ENCODE measurements at places on chromosomes 16 and 17. TPM values are rescaled to one million over a fixed set of nuclear protein-coding genes. Genes with fewer than 3 reads are reported as not detected.

The KRT9 gene
- not detected for total RNA-seq

The KCNJ18 gene
- total RNA-seq = not detected

GRCh38 chr17:33447090-33447489 is 154.0 kb upstream of the ASIC2 start:
- no peak overlapping the region for H3K27ac ChIP-seq
- no peaks in the 10 kb centered on the region for H3K27me3 ChIP-seq
- H3K4me1 ChIP-seq = no peaks in the 10 kb centered on the region
- DNase-seq = no peak
- no peak overlapping the region for H3K4me3 ChIP-seq
- no peaks in the 10 kb centered on the region for H3K36me3 ChIP-seq

The UTS2R gene
- total RNA-seq = not detected

DNA sequence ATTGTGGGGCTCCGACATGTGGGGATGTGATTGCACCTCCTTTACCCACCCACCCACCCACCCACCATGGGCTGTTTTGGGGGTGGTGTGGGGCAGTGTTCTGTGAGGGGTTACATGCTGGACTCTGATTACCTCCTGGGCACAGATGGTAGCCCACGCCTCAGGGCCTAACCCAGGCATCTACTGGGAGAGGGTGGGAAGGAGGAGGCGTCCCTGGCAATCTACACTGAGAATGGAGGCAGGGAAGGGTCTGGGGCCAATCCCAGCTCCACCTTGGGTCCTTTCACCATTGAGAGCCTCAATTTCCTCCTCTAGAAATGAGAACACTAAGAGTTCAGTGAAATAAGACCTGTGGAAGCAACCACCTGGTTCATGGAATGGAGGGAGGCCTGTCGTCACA is 11.7 kb upstream of the DOK4 start:
- no peaks in the 10 kb centered on the region for H3K4me1 ChIP-seq
- H3K36me3 ChIP-seq = no peaks in the 10 kb centered on the region
- H3K27ac ChIP-seq = no peak overlapping the region
- H3K27me3 ChIP-seq = peaks cover 14% of the 10 kb centered on the region
- DNase-seq = no peak
- no peak overlapping the region for H3K4me3 ChIP-seq

The AOC2 gene
- 0.33 TPM for total RNA-seq

DNA sequence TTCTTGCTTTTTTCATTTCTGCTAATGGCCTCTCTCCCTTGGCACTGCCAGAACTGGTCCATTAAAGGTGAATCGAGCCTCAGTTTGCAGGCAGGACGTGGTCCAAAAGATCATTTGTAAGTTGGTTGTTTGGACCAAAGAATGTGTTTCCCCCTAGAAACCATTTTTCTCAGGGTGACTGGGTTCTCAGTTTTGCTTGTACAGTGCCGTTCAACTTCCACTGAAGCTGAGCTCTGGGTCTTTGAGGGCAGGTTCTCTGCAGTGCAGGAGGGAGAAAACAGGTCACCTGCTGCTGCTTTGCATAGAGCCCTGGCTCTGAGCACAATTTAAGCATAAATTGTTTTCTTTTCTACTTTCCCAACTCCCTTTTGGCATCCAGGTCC is 9.0 kb upstream of the AMZ2 start:
- DNase-seq = no peak
- peaks cover 2% of the 10 kb centered on the region for H3K4me1 ChIP-seq
- H3K27me3 ChIP-seq = no peaks in the 10 kb centered on the region
- no peak overlapping the region for H3K4me3 ChIP-seq
- no peaks in the 10 kb centered on the region for H3K36me3 ChIP-seq
- no peak overlapping the region for H3K27ac ChIP-seq

DNA sequence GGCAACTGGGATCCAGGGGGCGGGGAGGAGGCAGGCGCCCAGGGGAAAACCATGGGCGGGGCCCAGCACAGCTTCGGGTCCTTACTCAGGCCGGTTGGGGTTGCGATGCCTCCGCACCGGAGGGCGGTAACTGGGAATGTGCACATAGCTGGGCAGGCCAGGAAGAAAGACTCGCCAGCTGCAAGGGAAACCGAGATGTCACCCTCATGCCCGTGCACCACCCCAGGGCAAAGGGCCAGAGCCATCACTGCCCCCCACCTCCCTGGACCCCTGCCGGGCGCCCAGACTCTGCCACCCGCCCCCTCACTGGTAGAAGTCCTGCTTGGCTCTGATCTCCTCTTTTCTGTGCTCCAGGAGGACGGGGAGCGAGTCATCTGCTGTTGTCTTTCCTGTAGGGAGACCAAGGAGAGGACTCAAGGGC is 6.7 kb downstream of the ALOX12B start:
- peaks cover 2% of the 10 kb centered on the region for H3K4me1 ChIP-seq
- no peak overlapping the region for H3K27ac ChIP-seq
- DNase-seq = no peak
- H3K36me3 ChIP-seq = no peaks in the 10 kb centered on the region
- no peak overlapping the region for H3K4me3 ChIP-seq

The TBC1D3 gene
- not detected for total RNA-seq

DNA sequence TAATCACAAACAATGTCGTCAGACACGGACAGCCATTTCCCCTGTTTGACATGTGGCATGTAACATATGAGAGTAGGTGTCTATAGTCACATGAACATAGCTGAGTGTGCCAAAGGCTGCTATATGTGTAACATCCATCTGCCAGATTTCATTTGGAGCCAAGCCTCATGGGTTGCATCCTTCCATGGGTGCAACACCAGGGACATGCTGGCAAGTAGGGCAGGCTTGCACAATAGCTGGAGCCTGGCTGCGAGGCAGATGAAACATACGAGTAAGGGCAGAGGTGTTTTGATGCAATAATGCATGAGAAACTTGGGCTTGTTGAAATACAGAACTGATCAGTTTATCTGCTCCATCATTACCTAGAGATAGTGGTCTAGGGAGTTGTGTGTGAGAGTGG is 9.0 kb upstream of the ZNF689 start:
- no peaks in the 10 kb centered on the region for H3K4me1 ChIP-seq
- no peak overlapping the region for H3K4me3 ChIP-seq
- H3K27me3 ChIP-seq = peaks cover 12% of the 10 kb centered on the region
- no peaks in the 10 kb centered on the region for H3K36me3 ChIP-seq

The LDHD gene
- total RNA-seq = 4.5 TPM

The MT1A gene
- 5.3 TPM for total RNA-seq

DNA sequence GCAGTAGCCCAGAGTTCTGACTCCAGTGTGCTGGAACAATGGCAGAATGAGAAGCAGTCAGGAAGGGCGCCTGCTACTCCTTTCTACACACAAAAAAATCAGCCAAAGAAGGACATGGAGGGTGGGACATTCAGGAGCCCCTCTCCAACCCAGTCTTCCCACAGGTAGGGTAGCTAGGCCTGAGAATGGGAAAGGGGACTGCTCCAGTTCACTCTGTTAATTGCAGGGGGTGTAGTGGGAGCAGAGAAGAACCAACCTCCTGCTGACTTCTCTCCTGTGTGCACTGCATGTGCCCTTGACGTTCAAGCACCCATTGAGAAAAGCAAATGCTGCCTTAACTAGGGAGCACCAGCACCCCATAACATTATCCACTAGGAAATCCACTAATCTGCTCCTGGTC is 119.1 kb upstream of the IRX6 start:
- no peak overlapping the region for H3K4me3 ChIP-seq
- DNase-seq = no peak
- no peaks in the 10 kb centered on the region for H3K4me1 ChIP-seq
- no peak overlapping the region for H3K27ac ChIP-seq
- no peaks in the 10 kb centered on the region for H3K27me3 ChIP-seq
- no peaks in the 10 kb centered on the region for H3K36me3 ChIP-seq

The RHBDL3 gene
- 0.17 TPM for total RNA-seq

The ADAD2 gene
- total RNA-seq = not detected

The GNAO1 gene
- 0.26 TPM for total RNA-seq

DNA sequence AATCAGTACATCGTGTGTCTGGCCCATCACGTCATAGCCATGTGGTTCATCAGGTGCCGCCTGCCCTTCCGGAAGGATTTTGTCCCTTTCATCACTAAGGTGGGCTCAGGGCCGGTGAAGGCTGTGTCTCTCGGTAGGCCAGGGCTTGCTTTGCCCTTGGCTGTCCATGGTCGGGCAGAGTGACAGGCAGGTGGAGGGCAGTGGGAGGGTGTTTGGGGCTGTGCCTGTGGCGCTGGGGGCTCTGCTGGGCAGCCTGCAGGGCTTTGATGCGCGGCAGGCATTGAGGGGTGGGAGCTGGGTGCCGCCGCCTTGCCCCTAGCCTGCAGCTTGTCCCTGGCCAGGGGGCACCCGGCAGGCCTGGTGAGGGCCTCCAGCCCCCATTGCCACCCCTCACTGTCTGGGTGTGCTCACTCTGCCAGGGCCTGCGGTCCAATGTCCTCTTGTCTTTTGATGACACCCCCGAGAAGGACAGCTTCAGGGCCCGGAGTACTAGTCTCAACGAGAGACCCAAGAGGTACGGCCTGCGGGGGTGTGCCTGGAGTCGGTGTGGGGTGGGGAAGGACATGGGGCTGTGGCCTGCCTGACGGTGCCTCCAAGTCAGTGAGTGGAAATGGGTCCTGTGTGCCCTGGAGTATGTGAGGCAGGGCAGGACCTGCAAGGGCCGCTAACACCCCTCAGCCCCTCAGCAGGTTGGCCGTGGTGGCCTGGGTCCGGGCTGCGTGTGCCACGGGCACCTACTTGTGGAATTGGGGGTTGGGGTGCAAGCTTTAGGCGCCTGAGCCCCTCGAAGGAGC is 28.5 kb downstream of the TSC2 start:
- H3K36me3 ChIP-seq = peaks cover 41% of the 10 kb centered on the region
- no peaks in the 10 kb centered on the region for H3K4me1 ChIP-seq
- H3K4me3 ChIP-seq = no peak overlapping the region
- no peak overlapping the region for H3K27ac ChIP-seq

The TOM1L2 gene
- total RNA-seq = 33.9 TPM

DNA sequence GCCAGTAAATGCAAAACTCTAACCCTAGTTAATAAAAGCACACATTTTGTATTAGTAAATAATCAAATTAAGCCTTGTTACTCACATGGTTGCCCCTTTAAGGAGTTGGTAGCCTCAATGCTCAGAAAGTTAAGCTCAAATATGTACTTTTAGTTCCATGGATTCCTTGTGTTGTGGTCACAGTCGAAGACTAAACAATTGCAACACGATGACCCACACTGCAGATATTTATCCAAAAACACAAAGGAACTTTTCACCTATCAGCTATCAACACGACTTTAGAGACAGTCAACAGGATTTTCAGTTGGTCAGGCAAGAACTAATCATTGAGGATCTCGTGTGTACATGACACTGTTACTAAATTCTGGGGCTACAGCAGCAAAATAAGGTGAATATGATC is 47.4 kb upstream of the NUDT7 start:
- no peaks in the 10 kb centered on the region for H3K36me3 ChIP-seq
- no peak overlapping the region for H3K27ac ChIP-seq
- peaks cover 2% of the 10 kb centered on the region for H3K4me1 ChIP-seq
- H3K4me3 ChIP-seq = no peak overlapping the region
- no peaks in the 10 kb centered on the region for H3K27me3 ChIP-seq

The PRSS21 gene
- 0.17 TPM for total RNA-seq

The CDC42EP4 gene
- 31.3 TPM for total RNA-seq

- no peak overlapping the region for H3K27ac ChIP-seq
- DNase-seq = peak; percentile 11
- H3K4me3 ChIP-seq = no peak overlapping the region
- H3K4me1 ChIP-seq = no peaks in the 10 kb centered on the region
Observed at GRCh38 chr17:26809033-26809432, 484.9 kb upstream of the WSB1 start.

The PVALEF gene
- total RNA-seq = not detected

GRCh38 chr17:37106049-37106448 is 157.3 kb downstream of the AATF start:
- H3K27ac ChIP-seq = no peak overlapping the region
- peaks cover 6% of the 10 kb centered on the region for H3K36me3 ChIP-seq
- DNase-seq = no peak
- no peaks in the 10 kb centered on the region for H3K27me3 ChIP-seq
- H3K4me1 ChIP-seq = no peaks in the 10 kb centered on the region
- H3K4me3 ChIP-seq = no peak overlapping the region

DNA sequence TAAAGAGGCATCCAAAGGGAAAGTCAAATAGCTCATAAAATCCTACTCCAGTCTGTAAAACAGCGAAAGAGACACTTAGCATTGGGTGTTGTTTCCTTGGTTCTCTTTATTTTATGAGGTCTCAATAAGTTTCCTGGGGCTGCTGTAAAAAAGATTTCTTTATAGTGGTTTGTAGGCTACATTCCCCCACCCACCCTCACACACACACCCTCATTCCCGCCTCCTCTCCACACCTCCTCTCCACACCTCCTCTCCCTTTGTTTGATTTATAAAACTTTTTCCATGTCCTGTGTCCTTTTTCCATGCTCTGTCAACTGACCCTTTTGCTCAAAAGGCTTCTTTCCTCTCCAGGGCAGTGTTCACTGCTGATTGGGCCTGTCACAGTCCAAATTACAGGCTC is 178.9 kb upstream of the SOX9 start:
- DNase-seq = no peak
- no peak overlapping the region for H3K27ac ChIP-seq
- no peaks in the 10 kb centered on the region for H3K36me3 ChIP-seq
- no peaks in the 10 kb centered on the region for H3K27me3 ChIP-seq

The TM4SF5 gene
- not detected for total RNA-seq

- H3K36me3 ChIP-seq = no peaks in the 10 kb centered on the region
- DNase-seq = no peak
- no peak overlapping the region for H3K4me3 ChIP-seq
- no peak overlapping the region for H3K27ac ChIP-seq
- H3K27me3 ChIP-seq = no peaks in the 10 kb centered on the region
- no peaks in the 10 kb centered on the region for H3K4me1 ChIP-seq
Observed at GRCh38 chr17:51992864-51993416, 165.6 kb downstream of the CA10 start.

GRCh38 chr17:60534613-60535157 is 8.6 kb upstream of the APPBP2 start:
- no peak overlapping the region for H3K27ac ChIP-seq
- no peaks in the 10 kb centered on the region for H3K27me3 ChIP-seq
- DNase-seq = no peak
- no peaks in the 10 kb centered on the region for H3K36me3 ChIP-seq
- peaks cover 4% of the 10 kb centered on the region for H3K4me1 ChIP-seq

The OTOA gene
- not detected for total RNA-seq

DNA sequence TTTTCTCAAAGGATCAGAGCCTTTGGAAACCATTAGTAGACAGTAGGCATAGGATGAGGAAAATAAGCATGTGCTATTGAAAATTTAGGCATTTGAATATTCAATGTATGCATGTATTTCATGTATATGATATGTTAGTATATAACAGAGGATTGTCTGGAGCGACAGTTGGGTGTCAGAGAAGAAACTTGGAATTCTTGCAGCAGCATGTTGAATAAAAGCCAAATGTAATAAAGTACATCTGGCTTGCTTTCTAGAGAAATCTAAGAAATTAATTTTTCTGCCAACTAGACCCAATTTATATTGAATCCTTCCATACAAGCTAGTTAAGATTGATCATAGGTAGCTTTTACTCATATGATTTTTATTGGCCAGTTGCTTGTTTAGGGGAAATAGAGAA is 578.8 kb downstream of the CDH11 start:
- H3K27me3 ChIP-seq = no peaks in the 10 kb centered on the region
- no peaks in the 10 kb centered on the region for H3K4me1 ChIP-seq
- no peak overlapping the region for H3K27ac ChIP-seq
- DNase-seq = no peak
- H3K36me3 ChIP-seq = no peaks in the 10 kb centered on the region

- no peaks in the 10 kb centered on the region for H3K27me3 ChIP-seq
- H3K4me1 ChIP-seq = peaks cover 8% of the 10 kb centered on the region
- DNase-seq = peak; percentile 69
- H3K4me3 ChIP-seq = no peak overlapping the region
- H3K36me3 ChIP-seq = peaks cover 22% of the 10 kb centered on the region
- H3K27ac ChIP-seq = no peak overlapping the region
Observed at GRCh38 chr16:57042157-57043111, 49.9 kb upstream of the CPNE2 start.

- H3K27ac ChIP-seq = no peak overlapping the region
- H3K4me1 ChIP-seq = peaks cover 3% of the 10 kb centered on the region
- no peak for DNase-seq
- no peak overlapping the region for H3K4me3 ChIP-seq
- no peaks in the 10 kb centered on the region for H3K36me3 ChIP-seq
Observed at GRCh38 chr16:17329391-17329790, 141.4 kb downstream of the XYLT1 start.

The FKBP10 gene
- 182 TPM for total RNA-seq

Measured in fibroblast of lung (primary cell).